Heart right ventricle (tissue), 16 donors: ENCODE measurements at places on chromosomes 13 and 19. TPM values are rescaled to one million over a fixed set of nuclear protein-coding genes. Genes with fewer than 3 reads are reported as not detected.

The ZNF548 gene
- 14.6 TPM for total RNA-seq

The SHD gene
- not detected for total RNA-seq

The SBNO2 gene
- 15.3 TPM for total RNA-seq

The OR10H1 gene
- not detected for total RNA-seq

The LYPD3 gene
- 0.44 TPM for total RNA-seq

The TBXA2R gene
- total RNA-seq = 2.6 TPM

The NOTCH3 gene
- 31.8 TPM for total RNA-seq

The ZNF823 gene
- 4.2 TPM for total RNA-seq

The OVOL3 gene
- total RNA-seq = not detected

The ZGLP1 gene
- total RNA-seq = 1.1 TPM

The ZNF730 gene
- total RNA-seq = 0.23 TPM

The SLC1A6 gene
- not detected for total RNA-seq

The NCAN gene
- not detected for total RNA-seq

The KCNRG gene
- not detected for total RNA-seq

The ZNF100 gene
- total RNA-seq = 5.2 TPM

The ZNF837 gene
- total RNA-seq = 0.81 TPM

The PEPD gene
- 24.3 TPM for total RNA-seq

The LAIR1 gene
- 5.0 TPM for total RNA-seq

The KIR2DL3 gene
- not detected for total RNA-seq

The LHB gene
- total RNA-seq = not detected

The COL5A3 gene
- total RNA-seq = 14.8 TPM
